ENCODE measurements at places on chromosomes 5 and 9. TPM values are rescaled to one million over a fixed set of nuclear protein-coding genes. Genes with fewer than 3 reads are reported as not detected.

The NME5 gene
- total RNA-seq = 1.4 TPM

The OLFM1 gene
- total RNA-seq = 0.98 TPM

The POLR3G gene
- total RNA-seq = 14.0 TPM

The HSD17B4 gene
- total RNA-seq = 86.3 TPM

The ZNF618 gene
- total RNA-seq = 41.2 TPM

The PCDHB13 gene
- 1.3 TPM for total RNA-seq

The OR1J2 gene
- total RNA-seq = 0.19 TPM

The PLEKHG4B gene
- not detected for total RNA-seq

The ADGRD2 gene
- total RNA-seq = not detected

The ZNF366 gene
- 18.2 TPM for total RNA-seq

The PNPLA7 gene
- 1.1 TPM for total RNA-seq

The SCAI gene
- total RNA-seq = 8.5 TPM

The RANBP3L gene
- total RNA-seq = not detected

The TMC1 gene
- total RNA-seq = 0.33 TPM

The GARNL3 gene
- 9.5 TPM for total RNA-seq

The SLC12A2 gene
- 88.5 TPM for total RNA-seq

The PCDHGA2 gene
- total RNA-seq = 1.6 TPM

The TMEM232 gene
- total RNA-seq = 0.67 TPM

The CERCAM gene
- total RNA-seq = 44.7 TPM

The DIPK1B gene
- 182 TPM for total RNA-seq

The SPINK13 gene
- not detected for total RNA-seq
